HL-60 (cell line): ENCODE measurements at places on chromosomes 1 and 21.
A peak's percentile ranks its signal among the peaks of the same experiment; 100 is the strongest.

- no peak for DNase-seq
Observed at GRCh38 chr1:2258996-2259395, 30.9 kb downstream of the SKI start.

DNA sequence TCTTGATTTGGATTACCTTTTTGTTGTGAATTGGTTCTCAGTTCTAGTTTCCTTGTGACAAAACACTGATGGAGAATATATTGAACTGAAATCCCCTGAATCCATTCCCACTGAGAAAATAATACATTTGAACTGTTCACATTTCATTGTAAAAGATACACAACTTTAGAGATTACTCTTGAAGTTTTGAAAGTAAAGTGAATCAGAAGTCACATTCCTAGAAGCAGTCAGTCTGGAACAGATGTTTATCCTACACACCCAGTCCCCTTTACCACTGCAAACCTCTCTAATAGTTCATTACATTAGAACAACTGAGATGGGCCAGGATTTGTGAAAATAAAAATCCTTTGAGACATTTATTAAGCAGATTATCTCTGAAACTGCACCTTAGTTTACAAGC is 3.4 kb downstream of the RERE start:
- DNase-seq, result no peak

GRCh38 chr1:88890131-88890530 is 1.2 kb downstream of the GTF2B start:
- no peak for DNase-seq

GRCh38 chr1:11198257-11198656 is 9.1 kb downstream of the ANGPTL7 start:
- no peak for DNase-seq

GRCh38 chr21:31383770-31384169 is 39.7 kb upstream of the TIAM1 start:
- DNase-seq, result no peak

DNA sequence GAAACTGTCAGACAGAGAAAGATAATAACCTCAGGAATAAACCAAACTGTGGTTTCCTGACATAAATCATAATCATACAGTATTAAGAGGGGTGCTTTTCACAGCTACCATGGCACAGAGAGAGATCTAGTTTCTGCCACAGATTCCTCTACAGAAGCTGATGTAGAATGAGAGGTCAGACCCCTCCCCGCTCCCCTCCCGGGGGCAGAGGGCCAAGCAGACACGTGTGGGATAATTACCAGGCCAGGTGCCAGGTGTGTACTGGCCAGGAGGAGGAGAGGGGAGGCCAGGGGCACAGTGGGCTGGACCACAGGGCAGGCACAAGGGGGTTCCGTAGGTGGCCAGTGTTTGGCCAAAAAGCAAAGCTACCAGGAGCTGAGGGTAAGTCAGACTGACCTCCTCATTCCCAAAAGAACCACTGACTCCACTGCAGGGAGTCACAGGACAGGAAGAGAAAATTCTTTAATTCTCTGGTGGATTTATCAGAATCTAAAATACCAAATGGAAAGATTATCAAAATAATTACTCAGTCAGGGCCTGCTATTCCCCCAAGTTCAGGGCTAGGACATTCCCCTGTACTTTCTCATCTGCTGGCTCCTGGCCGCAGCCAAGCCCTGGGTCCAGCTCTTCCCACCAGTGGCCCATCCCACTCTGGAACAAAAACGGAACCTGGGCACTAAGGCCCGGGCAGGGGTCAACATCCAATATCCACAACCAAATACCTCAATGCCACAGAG is 30.0 kb downstream of the C2CD2 start:
- DNase-seq, result no peak

DNA sequence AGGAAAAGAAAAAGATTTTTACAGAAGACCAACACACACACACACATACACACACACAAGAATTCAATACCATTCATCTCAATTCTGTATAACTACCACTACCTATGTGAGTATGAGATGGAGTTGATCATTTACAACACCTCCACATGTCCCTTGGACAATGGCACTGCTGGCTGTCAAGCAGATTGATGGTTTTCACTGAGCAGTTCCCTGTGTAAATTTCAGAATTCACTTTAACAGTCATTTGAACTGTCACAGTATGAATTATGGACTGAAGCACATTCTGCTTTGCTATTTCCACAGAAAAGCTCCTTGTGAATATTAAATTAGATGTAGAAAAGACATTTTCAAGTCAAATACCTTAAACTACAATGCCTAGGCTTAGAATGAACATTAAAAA is 14.3 kb downstream of the KCNT2 start:
- no peak for DNase-seq

DNA sequence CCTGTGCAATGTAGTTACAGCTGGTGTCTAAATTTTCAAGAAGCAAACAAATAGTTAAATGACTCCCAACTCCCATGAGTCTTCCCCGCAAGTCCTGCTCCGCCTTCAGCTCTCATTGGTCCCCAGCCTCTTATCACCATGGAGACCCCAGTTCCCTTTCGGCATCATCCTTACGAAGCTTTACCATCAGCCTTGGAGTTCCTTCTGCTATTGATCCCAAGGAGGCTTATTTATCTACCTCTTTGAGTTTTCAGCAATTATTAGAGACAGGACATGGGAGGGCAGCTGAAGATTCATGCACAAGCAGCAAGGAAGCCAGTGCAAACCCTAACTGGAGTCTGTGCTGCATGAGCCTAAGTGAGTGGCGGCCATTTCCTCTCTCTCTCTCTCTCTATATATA is 12.3 kb downstream of the KCNA2 start:
- DNase-seq, result no peak

- no peak for DNase-seq
Observed at GRCh38 chr1:66166753-66167152, 367.2 kb upstream of the SGIP1 start.

DNA sequence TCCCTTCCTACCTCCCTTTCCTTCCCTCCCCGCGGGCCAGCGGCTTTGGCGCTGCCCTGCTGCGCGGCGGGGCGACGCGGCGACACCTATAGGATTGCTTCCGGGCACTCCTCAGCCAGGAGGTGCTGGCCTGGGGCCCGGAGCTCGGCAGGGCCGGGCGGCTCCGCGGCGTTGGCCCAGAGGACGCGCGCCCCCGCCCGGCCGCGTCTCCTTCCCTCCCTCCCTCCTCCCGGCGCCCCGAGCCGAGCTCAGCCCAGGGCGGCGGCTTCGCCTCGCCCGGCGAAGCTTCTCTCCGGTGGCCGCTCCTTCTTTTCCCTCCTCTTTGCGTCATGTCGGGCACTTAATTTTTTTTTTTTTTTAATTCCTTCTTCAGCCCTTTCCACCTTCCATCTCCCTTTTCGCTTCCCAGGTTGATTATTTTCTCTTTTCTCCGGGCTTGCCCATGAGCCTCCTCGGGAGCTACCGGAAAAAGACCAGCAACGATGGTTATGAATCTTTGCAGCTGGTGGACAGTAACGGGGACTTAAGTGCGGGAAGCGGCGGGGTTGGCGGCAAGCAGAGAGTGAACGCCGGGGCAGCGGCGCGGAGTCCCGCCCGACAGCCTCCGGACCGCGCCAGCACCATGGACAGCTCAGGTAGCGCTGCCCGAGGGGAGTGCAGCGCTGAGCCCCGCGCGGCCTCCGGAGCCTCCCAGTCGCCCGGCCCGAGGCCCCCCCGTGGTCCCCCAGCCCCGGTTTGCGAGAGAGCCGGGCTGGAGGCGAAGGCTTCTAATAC is at the start of gene DNAJC6:
TSS of gene DNAJC6 (plus strand) at position 240 of the 774 bp plus-strand sequence. CDS start at position 443, 203 bp downstream.
- DNase-seq, result peak; percentile 11

- no peak for DNase-seq
Observed at GRCh38 chr1:22534951-22535350, 28.3 kb upstream of the EPHA8 start.

DNA sequence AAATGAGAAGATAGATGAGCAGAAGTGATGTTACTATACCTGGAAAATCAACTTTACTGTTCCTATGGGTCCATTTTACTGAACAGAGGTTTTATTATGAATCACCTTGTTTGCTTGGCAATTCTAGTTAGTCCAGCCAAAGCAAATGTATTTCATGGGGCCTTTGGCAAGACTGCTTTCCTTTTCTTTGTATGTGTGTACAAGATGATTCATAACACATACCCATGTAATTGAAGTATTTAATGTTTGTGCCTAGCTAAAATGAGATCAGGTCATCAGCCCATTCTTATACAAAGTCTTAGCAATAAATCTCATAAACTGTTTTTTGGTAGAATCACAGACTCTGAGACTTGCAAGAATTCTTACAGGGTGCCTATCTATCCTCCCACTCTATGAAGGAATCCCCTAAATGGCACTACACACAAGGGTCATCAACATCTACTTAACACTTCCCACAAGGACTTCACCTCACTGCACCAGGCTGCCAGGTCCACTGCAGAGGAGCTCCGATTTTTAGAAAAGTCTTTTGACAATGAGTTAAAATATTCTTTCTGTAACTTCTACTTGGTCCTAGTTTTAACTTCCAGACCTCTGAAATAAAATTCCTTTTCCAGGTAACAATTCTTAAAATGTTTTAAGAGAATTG is 58.5 kb downstream of the LPAR3 start:
- no peak for DNase-seq

DNA sequence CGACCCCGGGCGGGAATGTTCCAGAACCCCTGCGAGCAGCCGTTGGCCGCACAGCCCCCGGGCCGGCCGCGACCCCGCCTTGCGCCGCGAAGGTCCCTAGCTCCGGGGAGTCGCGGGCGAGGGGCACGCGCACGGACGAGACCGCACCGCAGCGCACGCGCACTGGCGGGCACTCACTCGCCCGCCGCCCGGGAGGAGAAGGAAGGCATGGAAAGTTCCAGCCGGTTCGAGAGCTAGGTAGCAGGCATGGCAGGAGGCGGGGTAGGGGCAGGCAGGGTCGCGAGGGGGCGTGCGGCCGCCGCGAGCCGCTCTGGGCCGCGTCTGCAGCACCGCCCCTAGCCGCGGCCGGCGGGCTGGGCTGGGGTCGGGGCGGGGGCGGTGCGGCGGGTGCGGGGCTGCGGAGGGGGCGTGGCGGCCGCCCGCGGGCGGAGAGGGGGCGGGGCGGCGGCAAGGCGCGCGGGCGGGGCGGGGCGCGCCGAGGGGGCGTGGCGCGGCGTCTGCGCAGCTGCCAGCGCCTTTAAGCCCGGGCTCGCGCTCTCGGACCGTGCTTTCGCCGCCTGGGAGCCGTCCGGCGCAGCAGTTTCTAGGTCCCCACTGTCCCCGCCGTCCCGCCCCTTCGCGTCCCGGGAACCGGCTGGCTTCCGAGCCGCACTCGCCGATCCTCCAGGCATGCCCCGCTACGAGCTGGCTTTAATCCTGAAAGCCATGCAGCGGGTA is at the start of the genes MRPS6 and SLC5A3:
TSS of gene MRPS6 (plus strand) at position 547 of the 717 bp plus-strand sequence. CDS start at position 670, 123 bp downstream.
TSS of gene SLC5A3 (plus strand) at position 547 of the 717 bp plus-strand sequence. CDS start 21,621 bp downstream, outside the sequence.
- peak; percentile 77 for DNase-seq

DNA sequence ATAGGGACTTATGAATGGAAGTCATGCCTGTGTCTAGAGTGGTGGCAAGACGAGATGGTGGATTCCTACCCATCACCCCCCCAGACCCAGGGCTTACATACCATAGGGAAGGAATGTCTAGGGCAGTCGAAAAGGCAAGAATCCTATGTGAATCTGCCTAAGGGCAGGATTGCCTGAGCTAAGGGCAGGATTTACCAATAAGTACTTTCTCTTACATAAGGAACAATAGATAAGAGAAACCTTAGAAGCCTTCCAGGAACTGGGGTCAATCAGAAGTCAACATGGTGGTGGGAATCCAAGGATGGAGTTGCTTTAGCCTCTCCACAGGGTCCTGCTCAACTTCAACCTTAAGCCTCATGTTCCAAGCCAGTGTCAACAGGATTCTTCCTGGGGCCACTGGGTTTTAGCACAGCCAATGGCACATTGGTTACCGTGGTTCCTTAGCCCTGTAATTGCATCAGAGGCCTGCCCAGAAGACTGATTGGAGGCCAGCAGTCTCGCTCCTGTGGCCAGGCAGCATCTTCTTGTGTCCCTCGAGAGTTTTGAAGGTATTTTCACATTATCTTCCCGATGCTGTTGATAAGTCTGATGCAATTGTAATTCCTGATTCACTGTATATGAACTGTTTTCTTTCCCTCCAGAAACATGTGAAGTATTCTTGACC is 20.7 kb downstream of the BACE2 start:
- DNase-seq, result no peak

- no peak for DNase-seq
Observed at GRCh38 chr1:31671147-31671546, 26.5 kb upstream of the PEF1 start.

DNA sequence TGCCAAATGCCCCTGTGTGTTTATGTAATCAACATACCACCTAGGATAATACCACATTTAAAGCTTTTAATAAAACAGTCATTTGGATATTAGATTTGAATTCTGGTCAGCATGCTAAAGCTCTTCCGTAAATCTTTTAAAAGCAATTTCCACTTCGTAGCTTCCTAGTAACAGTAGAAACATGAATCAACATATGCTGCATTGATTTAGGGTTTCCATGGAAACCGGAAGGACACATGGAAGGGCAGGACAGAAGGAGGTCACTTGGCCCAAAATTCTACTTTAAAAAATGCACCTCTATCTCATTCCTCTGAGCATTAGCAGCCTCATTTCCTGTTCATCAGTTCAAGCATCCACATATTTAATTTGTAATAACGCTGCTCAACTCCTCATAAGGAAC is 8.1 kb downstream of the RGS8 start:
- no peak for DNase-seq

GRCh38 chr21:26846036-26846931 is 1.1 kb upstream of the ADAMTS1 start:
- no peak for DNase-seq

- DNase-seq, result no peak
Observed at GRCh38 chr1:85576266-85576641, 4.3 kb upstream of the CCN1 start.

GRCh38 chr1:12056331-12056841 is 6.7 kb upstream of the TNFRSF8 start:
- DNase-seq, result no peak

DNA sequence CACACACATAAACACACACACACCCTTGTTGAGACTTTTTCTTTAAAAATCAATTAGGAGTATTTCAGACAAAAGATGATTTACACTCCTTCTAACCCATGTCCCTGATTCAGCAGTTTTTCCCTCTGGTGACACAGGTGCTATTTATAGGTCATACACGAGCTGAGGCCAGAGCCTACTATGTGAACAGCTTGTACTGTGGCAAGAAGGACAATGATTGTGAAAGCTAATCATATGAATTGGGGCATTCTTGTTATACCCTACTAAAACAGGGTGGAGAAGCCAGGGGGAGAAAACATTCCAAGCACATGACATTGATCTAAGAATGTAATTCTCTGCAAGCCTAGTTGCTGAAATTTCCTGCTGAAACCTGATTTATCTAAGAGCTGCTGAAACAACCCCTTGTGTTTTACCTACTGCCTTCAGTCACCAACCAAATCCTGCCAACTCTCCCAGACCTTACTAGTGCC is 60.3 kb downstream of the XCL1 start:
- no peak for DNase-seq

DNA sequence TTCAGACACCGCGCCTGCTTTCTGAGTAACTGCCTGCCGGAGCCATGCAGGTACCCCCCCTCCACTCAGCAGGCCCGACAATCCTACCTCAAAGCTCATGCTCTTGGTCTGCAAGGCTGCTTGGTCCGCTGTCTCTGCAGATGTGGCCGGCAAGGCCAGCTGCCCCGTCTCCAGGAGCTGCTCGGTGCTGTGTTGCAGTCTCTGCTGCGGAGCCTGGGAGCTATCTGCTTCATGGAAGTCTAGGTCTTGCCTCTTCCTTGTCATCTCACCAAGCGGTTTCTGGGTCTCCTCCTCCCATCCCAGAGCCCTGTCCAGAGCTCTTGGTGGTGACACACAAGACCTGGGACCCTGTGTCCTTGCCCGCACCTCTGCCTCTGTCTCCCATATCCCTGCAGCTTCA is 24.0 kb upstream of the GNPAT start:
- DNase-seq, result no peak
